Bone marrow (tissue), 2 donors: ENCODE measurements at places on chromosomes 7 and 10.

DNA sequence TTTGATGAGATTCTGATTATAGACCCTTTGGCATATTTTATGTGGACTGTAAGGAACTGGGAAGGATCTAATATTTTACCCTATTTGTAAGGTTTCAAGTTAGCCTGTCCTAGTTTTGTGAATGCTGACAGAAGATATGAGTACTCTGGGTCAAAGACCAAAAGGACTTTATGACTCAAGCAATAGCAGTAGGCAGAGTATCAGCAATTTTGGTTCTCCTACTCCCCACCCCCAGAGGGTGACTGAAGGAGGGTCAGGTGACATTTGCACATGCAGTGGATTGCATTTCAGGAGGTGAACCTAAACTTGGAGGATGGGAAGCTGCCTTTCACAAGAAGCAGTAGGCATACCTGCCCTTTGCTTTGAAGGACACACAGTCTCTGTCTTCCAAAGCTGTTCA lies 84.0 kb upstream of the KLF6 start:
- DNase-seq: no peak

DNA sequence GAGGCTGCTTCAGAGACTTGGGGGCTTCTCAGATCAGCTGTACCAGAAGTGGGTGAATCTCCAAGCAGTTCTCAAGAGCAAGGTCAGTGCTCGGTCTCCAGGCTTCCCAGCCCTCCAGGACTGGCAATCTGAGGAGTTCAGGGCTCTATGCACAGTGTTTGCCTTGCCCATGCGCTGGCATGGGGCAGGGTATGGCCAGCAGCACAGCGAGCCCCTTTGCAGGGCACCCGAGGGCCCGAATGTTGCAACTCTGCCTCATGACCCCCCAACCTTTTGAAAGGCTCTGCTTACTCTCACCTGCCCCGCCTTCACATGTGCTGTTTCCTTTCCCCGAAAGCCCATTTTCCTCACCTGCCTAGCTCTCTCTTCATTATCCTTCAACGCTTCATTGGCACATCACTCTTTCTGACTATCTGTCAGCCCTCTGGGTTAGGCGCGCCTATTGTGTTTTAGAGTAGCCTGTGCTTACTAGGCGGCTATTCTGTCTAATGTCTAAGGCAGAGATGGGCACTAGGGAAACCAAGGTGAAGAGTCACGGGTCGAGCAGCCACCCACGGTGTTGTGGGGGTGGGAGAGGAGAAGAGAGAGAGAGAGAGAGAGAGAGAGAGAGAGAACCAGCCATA lies 83.6 kb downstream of the WDFY4 start:
- DNase-seq: no peak

DNA sequence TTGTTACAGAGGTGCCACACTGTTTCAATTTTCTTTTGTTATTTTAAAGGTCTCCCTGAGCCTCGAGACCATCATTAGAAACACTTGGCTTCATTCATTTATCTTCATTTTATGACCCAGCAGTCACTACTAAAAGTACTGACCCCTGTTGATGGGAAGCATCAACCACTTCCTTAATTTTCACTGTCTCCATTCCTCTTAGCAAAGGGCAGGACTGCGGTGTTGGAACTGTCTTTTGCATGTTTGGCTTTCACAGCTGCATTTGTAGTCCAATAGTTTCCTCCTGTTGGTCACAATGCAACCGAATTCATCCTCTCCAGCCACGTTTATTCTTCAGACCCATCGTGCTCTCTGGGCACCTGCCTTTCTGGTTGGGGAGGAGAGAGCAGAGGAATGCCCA lies 46.7 kb upstream of the PDZD8 start:
- no peak for DNase-seq

DNA sequence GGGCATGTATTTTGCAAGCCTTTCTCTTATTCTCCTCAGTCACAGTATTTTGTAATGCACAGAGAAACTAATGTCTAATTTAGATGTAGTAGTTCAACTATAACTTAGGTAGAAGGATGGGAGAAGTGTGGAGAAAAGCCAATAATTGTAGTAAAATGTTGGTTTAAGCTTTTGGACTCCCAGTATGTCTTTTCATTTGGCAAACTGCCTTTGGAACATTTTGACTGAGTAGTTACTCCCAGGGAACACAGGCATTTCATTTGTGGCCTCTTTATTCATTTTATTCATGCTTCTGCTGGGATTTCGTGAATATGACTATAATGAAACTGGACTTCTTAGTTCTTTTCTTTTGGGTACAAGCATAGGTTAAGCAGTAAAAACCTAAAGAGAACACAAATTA lies 79.0 kb downstream of the EXOC4 start:
- no peak for DNase-seq

DNA sequence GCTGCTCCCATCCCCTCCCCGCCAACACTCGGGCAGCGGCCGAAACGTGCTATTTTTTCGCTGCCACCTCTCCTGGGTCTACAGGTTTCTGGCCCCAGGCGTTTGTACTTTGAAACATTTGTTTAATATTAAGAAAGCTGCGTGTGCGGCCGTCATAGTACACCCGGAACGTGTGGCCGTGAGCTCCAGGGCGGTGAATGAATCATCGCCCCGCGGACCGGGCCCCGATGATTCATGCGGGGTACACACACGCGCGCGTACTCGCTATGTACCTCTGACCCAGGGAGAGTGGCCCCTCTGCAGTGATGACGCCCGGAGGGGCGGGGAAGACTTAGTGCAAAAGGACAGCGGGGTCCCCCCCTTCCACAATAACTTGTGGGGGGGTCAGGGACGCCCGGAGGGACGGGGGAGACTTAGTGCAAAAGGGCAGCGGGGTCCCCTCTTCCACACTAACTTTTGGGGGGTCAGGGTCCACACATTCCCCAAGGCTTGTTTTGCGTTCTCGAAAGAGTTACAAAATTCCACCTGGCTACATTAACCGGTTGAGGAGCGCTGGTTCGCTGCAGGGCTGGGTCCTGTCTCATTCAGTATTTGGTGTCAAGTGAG lies 56.5 kb upstream of the PCGF5 start:
- DNase-seq: no peak

DNA sequence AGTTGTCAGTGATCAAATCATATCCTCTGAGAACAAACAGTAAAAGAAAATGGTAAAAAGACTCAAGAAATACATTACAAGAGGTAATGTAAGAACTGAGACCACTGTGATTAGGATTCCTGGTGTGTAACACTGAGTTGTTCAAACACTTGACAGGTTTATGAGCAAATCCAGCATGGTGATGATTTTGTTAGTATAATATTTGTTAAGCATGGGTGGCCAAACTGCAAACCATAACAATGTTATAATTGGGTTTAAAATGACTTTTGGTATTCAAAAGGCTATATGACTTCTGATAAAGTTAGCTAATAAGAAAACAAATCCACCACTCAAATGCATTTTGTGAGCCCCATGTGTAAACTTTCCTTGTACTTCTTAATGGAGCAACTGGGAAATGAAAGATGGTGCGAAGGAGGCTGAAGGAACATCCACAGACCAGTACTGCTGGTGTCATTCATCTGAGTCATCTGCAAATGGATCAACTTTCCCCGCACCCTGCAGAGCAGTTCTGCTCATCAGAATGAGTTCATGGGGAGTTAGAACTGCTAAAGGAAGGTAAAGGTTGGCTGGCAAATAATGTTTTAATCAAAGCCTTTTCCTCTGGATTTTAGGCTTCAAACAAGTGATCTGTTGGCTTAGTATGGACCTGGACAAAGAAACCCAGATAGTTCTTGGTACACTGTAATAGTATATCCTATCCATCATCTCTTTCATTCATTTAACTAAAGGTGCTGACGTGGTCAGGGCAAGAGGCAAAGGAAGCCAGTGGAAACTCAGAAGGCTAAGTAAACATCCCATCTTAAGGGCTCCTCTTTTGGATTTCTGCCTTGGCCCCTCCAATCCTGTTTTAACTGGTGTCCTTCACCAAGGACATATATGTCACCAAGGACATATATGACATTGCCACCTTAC lies 45.0 kb downstream of the AFAP1L2 start:
- no peak for DNase-seq

GRCh38 chr7:80881351-80881900 lies 37.4 kb downstream of the SEMA3C start:
- DNase-seq: no peak

DNA sequence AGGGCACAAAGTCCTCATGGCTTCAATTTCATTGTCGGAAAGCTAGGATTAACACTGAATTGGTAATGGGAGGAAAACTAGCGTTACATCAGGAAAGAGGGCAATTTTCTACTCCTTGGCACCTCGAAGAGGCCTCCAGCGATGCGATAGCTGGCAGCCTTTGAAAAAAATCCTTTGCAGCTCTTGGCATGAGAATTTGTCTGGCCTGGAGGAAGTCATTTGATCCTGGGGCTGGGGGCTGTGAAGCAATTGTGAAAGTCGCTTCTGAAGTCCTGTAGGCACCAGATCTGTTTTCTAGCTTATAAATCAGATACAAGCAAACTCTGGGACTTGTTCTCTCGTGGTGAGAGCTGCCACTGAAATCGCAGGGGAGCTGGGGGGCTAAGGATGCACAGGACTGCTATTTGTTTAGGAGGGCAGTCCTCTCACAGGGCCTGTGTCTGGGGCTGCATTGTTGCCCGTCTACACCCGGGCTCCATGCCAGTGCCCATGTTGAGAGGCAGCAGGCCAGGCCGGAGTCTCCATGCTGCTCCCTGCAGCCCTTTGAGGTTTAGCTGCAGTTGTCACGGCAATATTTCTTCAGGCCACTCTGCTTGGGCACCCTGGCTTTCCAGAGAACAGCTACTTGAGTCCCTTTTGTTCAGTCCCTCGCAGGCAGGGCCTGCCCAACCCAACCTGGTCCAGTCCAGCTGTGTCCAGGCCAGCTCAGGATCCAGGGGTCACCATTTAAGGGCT lies 206.8 kb upstream of the LYZL1 start:
- DNase-seq: no peak

- no peak for DNase-seq
Observed at GRCh38 chr10:79027147-79028055, 41.4 kb upstream of the ZMIZ1 start.

DNA sequence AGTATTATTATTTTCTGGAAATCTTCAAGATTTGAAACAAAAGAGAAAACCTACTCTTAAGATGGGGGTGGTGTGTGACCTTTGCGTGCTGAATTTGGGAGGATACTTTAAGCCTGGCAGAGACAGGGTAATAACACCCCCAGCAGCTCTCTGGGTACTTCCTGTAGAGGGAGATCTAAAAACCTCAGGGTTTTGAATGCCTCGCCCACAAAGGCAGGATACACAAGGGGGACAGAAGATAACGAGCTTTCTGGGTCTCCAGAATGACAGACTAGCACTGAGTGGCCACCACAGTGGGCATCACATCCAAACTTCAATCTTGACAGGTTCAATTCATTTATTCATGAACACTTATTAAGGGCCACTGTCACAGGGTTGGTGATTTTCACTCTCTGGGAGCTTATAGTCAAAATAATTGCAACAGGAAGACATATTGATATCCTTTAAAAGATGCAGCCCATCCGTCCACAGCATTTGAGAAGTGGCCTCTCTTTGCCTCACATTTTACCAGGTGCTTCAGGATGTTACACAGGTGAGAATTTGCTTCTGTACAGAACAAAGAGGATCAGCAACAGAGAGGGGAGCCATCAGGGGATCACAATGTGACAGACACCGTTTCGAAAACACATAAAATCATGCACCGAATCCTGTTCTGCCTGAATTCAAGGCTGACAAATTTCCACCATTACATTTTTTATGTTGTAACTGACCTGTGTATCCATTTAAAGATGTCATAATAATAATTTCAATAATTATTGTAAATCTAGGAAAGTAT lies 14.3 kb downstream of the CPA1 start:
- DNase-seq: no peak

GRCh38 chr7:154937837-154938236 lies 65.1 kb downstream of the PAXIP1 start:
- no peak for DNase-seq

- no peak for DNase-seq
Observed at GRCh38 chr10:66723608-66724400, 202.0 kb upstream of the LRRTM3 start.

DNA sequence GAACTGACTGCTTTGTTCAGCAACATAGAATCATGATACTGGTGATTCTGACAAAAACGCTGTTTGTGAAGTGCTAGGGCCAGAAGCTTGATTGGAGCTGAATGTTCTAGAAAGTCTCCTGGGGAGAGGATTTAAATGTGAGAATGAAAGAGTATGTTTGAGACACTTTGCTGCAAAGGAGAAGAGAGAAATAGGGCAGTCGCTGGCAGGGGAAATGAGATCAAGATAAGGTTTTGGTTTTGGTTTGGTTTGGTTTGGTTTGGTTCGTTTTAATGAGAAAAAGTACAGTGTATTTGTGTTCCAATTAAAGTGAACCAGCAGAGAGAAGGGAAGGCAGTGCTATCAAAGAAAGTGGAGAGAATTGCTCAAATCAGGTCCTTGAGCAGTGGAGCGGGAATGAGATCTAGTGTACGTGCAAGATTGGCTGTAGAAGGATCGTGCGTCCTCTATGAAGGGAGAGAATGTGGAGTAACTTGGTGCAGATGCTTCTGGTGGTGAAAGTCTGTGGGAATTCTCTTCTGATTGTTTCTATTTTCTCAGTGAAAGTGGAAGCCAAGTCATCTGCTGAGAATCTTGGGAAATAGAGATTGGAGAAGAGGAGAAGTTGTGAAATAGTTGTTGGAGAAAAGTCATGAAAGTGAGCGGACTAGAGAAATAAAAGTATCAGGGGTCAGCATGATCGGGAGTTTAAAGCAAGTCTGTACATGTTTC lies 270.5 kb downstream of the CCDC3 start:
- no peak for DNase-seq

DNA sequence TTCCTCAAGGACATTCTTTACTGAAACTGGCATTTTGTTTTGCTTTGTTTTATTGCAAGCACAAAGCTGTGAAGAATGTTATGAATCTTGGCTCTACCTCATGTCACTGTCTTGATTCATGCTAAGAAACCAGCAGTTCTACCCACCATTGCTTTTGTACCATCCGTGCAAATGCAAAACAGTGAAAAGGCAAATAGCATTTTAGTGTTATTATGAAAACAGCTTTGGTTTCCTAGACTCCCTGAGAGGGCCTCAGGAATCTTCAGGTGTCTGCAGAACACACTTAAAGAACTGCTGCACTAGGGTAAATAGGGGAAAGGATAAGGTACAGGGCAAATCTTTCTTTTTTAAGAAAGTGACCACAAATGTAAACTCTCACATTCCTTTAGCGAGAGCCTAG lies 318.9 kb downstream of the AHR start:
- DNase-seq: no peak

GRCh38 chr10:112507988-112508387 lies 61.0 kb downstream of the VTI1A start:
- DNase-seq: no peak
